ENCODE measurements at places on chromosomes 3 and 15.
A peak's percentile ranks its signal among the peaks of the same experiment; 100 is the strongest.

GRCh38 chr15:48318131-48318530, 13.1 kb upstream of the DUT start:
- no peak for DNase-seq

GRCh38 chr15:81941479-81941878, 104.3 kb downstream of the MEX3B start:
- no peak for DNase-seq

GRCh38 chr3:101611023-101611422, 37.0 kb downstream of the PCNP start:
- DNase-seq, result no peak

DNA sequence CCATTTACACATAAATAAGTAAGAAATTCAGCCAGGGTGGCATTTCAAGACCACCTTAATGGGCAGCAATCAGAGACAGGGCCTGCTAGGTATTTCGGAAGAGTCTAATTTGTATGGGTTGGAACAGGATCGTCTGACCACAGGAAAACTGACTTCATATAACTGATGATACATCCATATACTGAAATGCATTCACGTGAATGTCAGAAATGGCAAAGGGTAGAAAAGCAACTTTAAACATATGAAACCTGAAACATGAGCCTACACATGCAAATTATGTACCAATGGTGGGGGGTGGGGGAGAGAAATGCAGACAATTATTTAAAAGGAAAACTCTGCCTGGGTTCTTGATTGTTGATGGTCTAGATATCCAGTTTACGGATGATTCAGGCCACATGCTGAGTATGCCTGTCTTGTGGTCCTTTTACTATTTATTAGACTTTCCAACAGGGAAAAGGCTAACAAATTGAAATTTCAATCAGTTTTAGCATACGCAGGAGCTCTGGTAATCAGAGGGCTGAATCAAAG, 582.2 kb downstream of the FOXP1 start:
- DNase-seq, result no peak

- DNase-seq, result peak; percentile 72
Measured at GRCh38 chr3:48548729-48549705, 7.6 kb downstream of the PFKFB4 start.

- DNase-seq, result no peak
Measured at GRCh38 chr15:40823572-40824343, 4.8 kb downstream of the PPP1R14D start.

Data from GM20000 (cell line).